Head of caudate nucleus (tissue), 42 donors: ENCODE measurements at places on chromosomes 5 and 9.
A peak's percentile ranks its signal among the peaks of the same experiment; 100 is the strongest.

GRCh38 chr5:129387944-129388343 is 72.2 kb upstream of the ADAMTS19 start:
- no peak for DNase-seq

DNA sequence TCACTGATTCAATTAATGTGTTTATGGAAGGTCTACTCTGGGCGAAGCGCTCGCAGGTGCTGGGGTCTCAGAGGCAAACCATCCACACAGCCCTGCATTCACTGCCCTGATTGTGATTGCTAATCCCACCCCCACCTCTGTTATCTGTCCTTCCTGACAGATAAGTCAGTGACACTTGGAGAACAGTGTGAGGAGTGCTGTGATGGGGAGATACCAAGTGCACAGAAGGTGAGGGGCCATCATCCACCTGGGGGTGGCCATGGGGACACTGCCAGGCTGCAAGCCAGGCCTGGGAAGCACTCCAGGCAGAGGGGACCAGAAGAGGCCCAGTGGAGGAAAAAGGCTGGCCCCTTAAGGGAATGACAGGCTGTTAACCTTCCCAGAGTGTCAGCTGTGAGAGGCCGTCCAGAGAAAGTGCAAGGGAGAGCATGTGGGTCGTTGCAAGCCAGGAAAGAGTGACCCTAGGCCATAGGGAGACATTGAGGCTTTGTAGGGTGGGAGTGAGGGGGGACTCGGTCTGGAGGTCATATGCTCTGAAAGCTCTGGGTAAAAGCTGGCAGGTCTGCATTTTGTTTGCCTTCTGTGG is 18.0 kb downstream of the IL9 start:
- DNase-seq: no peak

DNA sequence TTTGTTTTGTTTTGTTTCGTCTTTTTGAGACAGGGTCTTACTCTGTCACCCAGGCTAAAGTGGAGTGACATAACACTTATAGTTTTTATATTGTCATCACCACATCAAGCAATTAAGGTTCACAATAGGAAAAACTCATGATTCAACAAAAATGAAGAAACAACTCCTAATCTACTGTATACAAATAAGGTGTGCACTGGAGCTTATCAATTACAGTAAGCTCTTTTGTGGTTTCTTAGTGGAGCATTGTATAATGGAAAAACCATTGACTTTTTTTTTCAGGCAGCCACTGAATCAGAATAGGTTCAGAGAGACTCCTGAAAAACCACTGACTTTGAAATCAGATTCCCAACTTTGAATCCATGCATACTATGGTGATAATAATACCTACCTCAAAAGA is 10.8 kb upstream of the PLIN2 start:
- DNase-seq: no peak

DNA sequence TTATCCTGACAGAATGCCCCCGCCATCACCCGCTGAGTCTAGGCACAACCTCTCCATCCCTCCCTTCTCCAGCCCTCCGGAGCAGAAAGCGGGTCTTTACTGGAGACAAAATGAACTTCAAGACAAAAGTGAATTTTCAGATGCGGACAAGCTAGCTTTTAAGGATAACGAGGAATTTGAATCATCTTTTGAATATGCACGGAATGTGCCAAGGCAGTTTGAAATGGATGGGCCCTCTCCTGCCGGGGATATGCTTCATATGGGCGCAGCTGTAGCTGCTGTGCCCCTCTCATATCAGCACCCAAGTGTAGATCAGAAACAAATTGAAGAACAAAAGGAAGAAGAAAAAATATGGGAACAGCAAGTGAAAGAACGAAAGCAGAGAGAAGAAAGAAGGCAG is 37.5 kb downstream of the CPLANE1 start:
- DNase-seq: no peak

- DNase-seq: no peak
Measured at GRCh38 chr9:136527721-136528710, 17.8 kb downstream of the NOTCH1 start.

GRCh38 chr5:133957591-133957990 is 10.8 kb downstream of the C5orf15 start:
- DNase-seq: no peak

GRCh38 chr9:29882767-29883166 is 2309.5 kb upstream of the C9orf72 start:
- DNase-seq: no peak

DNA sequence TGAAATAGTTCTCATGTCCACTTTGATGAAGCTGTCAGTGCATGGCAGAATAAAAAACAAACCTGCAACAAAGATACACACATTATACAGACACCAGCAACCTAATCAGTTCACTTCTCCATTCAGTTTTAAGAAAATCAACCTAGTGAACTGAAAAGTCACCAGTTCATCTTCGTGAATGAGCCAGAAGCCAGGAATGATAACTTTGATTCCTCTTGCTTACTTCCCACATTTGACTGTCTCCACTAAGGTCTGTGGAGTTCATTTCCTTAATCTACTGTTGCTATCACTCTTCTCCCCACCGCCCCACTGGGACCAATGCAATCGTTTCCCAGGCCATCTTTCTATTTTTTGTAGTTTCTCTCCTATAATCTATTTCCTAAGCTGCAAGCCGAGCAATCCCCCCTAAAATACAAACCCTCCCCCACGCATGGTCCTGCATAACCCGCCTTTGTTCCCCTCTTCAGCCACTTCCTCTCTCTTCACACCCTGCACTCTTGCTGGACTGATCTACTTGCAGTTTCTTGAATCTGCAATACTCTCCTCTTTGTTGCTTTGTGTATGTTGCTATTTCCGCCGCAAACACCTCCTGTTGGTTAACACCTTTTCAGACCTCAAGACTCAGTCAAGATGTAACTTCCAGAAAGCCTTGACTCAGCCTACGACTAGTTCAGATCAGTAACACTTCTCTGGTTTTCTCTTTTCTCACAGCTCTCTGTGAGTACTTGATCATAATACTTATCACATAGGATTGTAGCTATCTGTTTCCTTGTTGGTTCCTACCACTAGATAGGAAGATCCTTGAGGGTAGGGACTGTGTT is 16.6 kb downstream of the STOM start:
- DNase-seq: no peak

DNA sequence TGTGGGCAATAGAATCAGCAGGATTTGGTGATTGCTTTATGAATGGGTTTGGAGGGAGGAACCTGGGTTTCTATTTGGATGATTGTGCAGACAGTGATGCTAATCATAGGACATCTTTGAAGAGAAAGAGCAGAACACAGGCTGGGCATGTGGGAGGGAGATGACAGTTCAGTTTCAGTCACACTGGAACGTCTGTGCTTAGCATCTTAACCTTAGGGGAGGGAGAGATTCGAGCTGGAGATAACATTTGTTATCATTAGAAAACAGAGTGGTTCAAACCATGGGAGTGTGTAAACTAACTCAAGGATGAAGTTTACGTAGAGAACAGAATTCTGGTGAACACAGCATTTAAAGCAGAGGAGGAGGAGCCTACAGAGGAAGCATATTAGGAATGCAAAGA is 138.6 kb upstream of the PPP2R2B start:
- DNase-seq: no peak

DNA sequence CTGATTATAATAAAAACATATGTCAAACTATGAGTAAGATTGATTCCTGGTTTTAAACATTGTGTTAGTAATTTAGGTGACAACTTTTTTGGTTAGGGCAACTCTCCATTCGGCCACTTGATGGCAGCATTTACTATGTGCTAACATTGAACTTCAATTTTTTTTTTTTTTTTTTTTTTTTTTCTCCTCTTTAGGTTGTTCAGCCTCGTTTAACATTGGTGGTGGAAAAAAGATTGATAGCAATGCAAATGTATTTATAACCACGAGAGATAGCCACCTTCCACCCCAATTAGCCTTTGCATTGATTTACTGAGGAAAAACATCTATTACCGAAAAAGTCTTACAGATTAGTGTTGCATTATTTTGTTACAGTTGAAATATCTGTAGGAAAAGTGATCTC is 159.1 kb downstream of the CSNK1G3 start:
- peak; percentile 47 for DNase-seq

- no peak for DNase-seq
Measured at GRCh38 chr9:136615631-136616306, 46.9 kb upstream of the EGFL7 start.

- DNase-seq: no peak
Measured at GRCh38 chr5:2525351-2525750, 226.1 kb downstream of the IRX2 start.

DNA sequence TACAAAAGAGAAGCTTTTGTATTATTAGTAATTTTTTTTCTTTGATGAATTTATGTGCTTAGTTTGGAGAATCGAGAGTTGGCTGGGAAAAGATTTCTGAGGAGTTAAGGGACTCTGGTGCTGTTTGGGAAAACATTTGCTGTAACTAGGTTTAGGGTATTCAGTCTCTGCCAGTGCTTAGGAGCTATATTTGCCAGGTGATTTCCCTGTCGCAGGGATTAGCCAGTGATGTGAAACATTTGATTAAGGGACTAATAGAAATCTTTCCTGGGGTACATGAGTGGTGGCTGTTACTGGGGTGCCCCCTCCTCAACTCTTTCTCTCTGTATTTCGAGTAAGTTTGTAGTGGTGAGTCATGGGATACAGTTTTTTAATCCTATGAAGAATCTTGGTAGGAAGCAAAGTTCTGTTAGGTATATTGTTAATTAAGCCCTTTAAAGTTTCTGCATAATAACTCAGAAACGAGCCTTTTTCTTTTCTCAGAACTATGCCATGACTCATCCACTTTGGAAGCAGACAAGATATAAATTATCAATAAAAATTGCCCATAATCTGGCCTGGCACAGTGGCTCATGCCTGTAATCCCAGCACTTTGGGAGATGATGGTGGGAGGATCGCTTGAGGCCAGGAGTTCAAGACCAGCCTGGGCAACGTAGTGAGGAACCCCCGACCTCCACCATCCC is 18.6 kb downstream of the RGMB start:
- DNase-seq: no peak

- DNase-seq: no peak
Measured at GRCh38 chr5:173941758-173942401, 47.1 kb upstream of the C5orf47 start.

- no peak for DNase-seq
Measured at GRCh38 chr9:73805111-73805510, 653.4 kb downstream of the ANXA1 start.

GRCh38 chr5:1887588-1888360 is 5.0 kb upstream of the IRX4 start:
- no peak for DNase-seq

- DNase-seq: no peak
Measured at GRCh38 chr5:65066387-65067146, 297.8 kb downstream of the CWC27 start.

DNA sequence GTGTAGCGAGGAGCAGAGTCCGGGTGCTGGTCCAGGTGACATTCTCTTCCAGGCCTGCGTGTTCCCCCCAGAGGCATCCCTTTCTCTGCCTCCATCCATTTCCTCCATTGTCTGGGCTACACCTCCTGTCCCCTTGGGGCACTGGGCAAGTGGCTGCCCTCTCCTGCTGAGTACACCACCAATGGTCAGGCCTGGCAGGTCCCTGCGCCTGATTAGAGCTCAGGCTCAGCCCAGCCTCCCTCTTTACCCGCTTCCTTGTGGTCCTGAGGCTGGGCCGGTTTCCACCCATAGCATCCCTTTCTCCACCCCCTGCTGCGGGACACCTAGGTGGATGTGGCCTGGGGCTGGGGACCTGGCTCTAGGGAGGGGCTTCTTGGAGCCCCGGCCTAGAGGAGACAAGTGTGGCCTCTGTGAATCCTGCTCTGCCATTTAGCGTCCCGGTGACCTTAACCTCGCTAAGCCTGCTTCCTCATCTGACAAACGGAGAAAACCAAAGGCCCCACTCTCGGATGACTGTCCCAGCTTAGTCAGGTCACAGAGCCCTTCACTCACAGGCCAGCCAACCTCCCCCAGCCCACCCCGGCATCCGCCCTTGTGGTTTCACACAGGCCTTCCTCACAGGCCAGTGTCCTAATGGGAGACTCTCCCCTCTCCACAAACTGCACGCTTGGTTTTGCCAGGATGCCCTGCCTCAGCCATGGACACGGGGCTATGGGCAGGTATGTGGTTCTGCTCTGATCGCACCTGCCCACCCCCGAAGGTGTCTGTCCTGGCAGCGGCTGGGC is 12.9 kb downstream of the DOLPP1 start:
- no peak for DNase-seq

- DNase-seq: peak; percentile 53
Measured at GRCh38 chr9:130444565-130445221, at the start of gene ASS1. ASS1 (plus strand) TSS chr9:130444961; CDS start chr9:130452229, 7,268 bp downstream.

DNA sequence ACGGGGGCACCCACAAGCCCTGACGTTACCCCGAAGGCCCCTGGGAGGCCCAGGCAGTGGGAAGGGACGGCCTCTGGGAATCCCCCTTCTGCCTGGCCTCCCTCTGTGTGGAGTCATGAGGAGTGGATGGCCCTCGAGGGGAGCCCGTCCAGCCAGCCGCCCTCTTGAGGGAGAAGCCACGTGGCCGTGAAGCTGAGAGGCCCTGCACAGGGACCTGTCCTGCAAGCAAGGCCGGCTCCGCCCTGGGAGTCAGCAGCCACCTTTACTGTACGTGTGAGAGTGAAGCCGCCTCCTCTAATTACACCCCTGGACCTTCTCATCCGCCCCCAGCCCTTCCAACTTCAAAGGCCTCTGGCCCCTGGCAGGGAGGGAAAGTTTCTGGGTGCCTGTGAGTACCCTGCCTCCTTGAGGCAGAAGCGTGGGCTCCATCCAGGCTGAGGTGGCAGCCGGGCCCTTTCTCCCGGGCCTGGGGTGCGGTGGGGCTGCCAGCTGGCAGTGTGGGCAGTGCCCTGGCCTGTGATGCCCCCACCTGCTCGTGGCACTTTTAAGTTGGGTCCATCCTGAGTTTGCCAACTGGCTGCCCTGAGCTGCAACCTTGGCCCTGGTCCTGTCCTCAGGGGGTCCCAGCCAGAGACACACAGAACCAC is 55.9 kb upstream of the EGFL7 start:
- no peak for DNase-seq

DNA sequence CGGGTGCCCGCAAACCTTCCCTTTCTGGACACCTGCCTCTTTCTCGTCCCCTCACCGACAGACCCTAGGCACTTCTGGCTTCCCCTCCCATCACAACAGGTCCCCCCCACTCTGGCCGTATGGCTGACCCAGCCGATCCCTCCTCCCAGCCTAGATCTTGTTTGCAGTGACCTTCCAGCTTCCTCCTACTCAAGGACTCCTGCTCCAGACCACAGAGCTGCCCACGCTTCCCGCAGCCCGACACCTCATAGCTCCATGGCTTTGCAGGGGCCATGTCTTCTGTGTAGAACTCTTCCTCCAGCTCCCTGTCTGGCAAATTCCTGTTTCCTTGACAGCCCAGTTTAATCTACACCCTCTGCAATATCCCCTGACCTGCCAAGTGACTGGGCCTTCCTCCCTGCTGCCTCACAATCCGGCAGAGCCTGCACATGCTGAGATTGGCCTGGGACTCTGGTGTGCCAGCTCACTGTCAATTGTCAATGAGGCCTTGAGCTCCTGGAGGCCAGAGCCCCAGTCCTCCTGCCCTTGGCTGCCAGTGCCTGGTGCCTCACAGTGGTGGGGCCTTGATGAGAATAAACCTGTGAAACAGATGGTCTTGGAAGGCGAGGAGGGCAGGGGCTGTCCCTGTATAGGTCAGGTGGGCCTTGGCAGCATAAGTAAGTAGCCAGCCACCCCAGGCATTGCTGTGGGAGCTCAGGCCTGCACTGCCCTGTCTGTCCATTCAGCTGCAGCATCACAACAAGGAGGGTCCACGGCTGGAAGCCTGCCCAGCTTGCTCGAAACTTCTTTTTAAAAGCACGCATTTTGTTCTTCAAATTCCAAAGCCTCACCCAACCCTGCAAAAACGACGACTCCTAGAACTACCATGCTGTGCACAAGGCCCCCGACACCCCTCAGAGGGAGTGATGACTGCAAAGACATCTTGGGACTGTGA is 50.5 kb downstream of the GADD45G start:
- DNase-seq: no peak
